ENCODE measurements at places on chromosomes 5 and 9.
A peak's percentile ranks its signal among the peaks of the same experiment; 100 is the strongest.

- DNase-seq, result no peak
Measured at GRCh38 chr9:36866840-36867239, 167.2 kb downstream of the PAX5 start.

GRCh38 chr5:178791976-178792375 lies 61.5 kb upstream of the ZNF354A start:
- no peak for DNase-seq

GRCh38 chr9:69199769-69200470 lies 25.8 kb downstream of the TJP2 start:
- peak; percentile 33 for DNase-seq

- DNase-seq, result no peak
Measured at GRCh38 chr9:126698251-126698650, 84.5 kb downstream of the LMX1B start.

DNA sequence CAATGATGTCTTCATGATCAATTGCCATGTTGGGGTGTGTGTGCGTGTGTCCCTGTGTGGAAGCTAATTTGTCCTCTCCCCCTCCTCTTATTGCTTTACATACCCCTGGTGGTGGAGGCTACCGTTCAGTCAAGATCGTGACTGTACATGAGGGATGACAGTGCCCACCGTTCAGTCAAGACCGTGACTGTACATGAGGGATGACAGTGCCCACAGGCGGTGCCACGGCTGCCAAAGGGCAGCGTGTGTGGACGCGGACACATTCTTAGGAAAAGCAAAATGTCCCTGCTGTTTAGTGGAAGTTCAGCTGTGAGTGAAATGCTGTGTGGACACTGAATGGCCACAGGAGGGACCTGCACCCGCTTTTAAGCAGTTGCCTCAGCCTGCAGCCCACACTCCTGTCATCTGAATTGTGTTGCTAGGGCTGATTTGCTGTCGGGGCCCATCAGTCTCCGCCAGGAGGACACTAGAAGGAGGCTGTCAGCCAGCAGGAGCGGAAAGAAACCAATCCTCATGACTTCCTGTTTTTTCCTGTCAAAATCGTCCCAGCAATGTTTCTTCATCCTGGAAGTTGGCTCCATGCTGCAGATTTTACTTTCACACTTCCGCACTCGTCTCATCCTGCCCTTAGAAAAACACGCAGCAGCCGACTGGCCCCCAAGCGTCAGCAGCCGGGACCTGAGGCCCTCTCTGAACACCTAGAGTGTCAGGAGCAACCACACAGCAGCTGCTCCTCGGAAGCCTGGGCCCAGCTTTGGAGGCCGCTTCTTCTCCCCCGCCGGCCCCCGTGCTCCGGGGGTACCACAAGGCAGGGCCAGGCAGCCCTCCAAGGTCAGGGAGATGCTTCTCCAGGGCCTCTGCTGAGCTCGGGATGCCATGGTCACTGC lies 9.1 kb downstream of the OR2V1 start:
- DNase-seq, result peak; percentile 34

GRCh38 chr9:26773056-26773455 lies 119.5 kb downstream of the CAAP1 start:
- DNase-seq, result no peak

- DNase-seq, result no peak
Measured at GRCh38 chr5:80866371-80866770, 93.8 kb upstream of the RASGRF2 start.

- DNase-seq, result no peak
Measured at GRCh38 chr5:73233053-73233460, 60.1 kb downstream of the TMEM174 start.

- no peak for DNase-seq
Measured at GRCh38 chr9:21590058-21590996, 108.2 kb upstream of the IFNE start.

- no peak for DNase-seq
Measured at GRCh38 chr5:94288937-94289336, 329.5 kb downstream of the KIAA0825 start.

- DNase-seq, result peak; percentile 11
Measured at GRCh38 chr5:118956727-118957126, 31.6 kb downstream of the DTWD2 start.

- DNase-seq, result peak; percentile 47
Measured at GRCh38 chr5:128237000-128237399, 153.4 kb downstream of the SLC12A2 start.

- DNase-seq, result no peak
Measured at GRCh38 chr5:151208481-151208914, 15.4 kb downstream of the CCDC69 start.

DNA sequence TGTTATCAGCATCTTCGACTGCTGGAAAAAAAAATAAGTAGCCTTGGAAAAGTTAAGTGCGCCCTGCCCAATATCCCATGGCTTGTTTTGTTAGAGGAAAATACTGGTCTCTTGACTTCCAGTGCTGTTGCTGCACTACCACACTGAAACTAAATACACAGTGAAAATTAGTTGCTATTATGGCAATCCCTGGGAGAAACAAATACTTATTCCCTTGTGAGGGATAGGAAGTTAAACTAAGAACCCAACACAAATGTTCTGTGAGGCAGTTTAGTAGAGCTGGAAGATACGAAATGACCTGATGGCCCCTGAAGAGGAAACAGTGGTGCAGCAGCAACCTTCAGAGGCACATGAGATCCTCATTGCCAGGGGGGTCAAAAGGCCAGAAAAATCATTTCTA lies 164.0 kb downstream of the ARL15 start:
- no peak for DNase-seq

Measured in RPMI7951 (cell line).